ENCODE measurements at places on chromosomes 7 and 10.

GRCh38 chr10:76306856-76307255 is 875.4 kb downstream of the LRMDA start:
- DNase-seq: no peak

- no peak for DNase-seq
Measured at GRCh38 chr7:140008755-140009610, 53.8 kb downstream of the PARP12 start.

DNA sequence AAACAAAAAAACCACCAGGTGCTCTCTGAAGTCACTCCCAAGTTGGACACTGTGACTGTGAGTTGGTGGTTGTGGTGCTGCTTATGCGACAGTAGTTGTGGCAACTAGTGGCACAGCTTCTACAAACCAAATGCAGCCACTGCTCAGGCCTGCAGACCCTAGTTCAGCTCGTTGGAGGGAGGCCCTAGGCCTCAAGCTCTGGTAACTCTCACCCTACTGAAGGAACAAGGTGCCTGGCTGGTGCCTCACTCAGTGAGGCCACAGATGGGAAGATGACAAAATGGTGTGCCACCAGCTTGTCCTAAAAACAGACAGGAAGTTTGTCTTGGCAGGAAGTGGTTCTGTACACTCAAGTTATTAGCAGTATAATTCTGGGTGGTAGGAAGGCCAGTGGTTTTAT is 45.3 kb upstream of the RAPGEF5 start:
- DNase-seq: no peak

DNA sequence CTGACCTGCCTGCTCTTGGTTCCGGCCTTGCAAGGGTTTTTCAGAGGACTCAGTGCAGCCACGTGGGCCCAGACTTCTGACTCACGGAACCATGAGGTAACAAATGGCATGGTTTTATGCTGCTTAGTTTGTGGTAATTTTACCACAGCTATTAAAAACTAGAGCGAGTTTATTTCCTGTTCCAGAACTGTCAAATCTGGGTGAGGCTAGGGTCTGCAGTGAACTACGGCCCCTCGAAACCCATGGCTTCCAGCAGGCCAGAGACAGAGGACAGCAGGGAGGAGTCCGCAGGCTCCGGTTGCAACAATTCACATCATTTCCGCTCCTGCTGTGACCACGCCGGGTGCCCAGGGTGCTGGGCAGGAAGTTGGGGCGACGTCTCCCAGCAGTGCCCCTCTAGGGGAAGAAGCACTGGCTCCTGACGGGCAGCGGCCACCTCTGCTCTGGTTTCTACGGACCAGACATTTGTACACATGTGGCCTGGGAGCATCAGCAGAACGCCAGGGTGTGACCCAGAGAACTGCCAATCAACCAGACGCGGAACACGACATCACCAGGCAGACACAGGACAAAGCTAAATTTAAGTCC is 74.8 kb downstream of the ADARB2 start:
- DNase-seq: no peak

GRCh38 chr7:22921386-22922086 is 92.4 kb downstream of the HYCC1 start:
- no peak for DNase-seq

DNA sequence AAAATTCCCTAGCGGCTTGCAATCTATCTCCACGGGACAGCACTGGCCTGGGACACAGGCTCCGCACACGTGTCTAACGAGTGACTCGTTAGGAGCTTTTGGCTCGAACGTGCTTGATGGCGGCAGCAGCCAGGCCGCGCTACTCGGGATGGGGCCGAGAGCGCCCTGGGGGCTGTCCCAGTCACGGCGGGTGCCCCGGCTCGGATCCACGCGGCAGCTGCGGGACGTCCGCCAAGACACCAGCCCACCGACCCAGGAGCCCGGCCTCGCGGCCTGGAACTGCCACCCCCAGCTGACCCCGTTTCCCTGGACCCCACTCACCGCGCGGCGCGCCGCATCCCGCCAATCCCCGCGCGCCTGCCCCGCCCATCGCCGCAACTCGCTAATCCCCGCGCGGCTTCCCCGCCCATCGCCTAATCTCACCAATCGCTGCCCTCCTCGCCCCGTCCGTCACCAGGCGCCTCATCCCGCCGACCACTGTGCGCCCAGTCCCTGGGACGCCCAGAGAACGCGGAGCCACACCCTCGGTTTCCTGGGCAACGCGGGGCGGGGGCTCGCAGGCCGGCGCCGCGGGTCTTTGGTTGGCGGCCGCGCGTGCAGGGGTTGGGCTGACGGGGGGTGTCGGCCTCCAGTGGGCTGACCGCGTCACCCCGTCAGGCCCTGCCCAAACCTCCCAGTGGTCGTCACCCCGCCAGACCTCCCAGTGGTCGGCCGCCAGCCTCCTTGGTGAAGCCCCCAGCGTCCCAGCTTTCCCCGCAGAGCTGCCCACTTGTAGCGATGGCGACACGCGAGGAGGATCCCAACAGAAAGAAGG is at the start of gene POLD2:
TSS of gene POLD2 (minus strand) at position 359 of the 814 bp plus-strand sequence. CDS start 1,495 bp downstream, outside the sequence.
- DNase-seq: peak; percentile 100

DNA sequence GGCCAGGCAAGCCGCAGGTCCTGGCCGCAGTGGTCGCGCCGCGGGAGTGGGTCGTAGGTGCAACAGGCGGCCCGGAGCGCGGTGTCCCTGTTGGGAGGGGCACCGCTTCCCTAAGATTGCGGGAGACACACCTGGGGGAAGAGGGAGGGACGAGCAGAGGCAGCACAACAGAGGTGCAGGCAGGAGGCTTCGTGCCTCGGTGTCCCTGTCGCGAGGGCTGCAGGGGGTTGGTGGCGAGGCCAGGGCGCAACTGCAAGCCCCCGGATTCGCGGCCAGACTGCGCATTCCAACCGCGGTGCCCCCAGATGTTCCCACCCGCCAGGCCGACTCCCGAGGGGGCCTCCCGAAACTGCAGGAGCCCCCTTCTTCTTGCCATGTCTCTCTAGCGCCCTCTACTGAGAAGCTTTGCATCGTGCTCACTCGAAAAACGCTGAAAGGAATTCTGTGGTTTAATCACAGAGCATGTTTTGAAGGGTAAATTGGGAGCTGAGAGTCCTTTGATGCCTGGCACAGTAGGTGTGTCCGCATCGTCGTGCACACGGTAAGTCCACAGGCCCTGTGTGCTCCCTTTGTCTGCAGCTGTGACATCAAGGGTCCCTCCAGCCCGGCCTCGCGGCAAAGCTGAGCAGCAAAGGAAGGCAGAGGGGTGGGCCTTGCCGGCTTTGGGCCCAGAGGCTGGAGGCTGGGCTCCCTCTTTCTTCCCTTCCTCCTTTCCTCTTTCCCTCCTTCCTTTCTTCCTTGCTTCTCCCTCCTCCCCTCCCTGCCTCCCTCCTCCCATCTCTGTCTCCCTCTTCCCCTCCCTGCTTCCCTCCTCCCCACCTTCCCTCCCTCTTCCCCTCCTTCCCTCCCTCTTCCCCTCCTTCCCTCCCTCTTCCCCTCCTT is 6.2 kb upstream of the MBL2 start:
- DNase-seq: no peak

DNA sequence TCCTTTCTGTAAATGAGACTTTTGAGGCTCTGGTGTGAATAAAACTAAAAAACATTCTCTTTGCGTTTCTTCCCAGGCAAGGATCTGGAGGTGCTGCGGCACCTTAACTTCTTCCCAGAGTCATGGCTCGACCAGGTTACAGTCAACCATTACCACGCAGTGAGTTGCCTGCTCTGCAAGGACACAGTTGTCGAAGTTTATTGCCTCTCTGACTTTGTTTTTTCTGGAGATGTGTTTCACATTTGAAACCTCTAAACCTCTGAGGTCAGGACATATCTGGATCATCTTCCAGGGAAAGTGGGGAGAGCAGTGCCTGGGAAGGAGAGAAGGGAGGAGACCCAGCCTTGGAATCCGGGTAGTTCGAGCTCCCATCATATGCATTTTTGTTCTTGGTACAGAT is 43.4 kb upstream of the PLEKHA1 start:
- no peak for DNase-seq

DNA sequence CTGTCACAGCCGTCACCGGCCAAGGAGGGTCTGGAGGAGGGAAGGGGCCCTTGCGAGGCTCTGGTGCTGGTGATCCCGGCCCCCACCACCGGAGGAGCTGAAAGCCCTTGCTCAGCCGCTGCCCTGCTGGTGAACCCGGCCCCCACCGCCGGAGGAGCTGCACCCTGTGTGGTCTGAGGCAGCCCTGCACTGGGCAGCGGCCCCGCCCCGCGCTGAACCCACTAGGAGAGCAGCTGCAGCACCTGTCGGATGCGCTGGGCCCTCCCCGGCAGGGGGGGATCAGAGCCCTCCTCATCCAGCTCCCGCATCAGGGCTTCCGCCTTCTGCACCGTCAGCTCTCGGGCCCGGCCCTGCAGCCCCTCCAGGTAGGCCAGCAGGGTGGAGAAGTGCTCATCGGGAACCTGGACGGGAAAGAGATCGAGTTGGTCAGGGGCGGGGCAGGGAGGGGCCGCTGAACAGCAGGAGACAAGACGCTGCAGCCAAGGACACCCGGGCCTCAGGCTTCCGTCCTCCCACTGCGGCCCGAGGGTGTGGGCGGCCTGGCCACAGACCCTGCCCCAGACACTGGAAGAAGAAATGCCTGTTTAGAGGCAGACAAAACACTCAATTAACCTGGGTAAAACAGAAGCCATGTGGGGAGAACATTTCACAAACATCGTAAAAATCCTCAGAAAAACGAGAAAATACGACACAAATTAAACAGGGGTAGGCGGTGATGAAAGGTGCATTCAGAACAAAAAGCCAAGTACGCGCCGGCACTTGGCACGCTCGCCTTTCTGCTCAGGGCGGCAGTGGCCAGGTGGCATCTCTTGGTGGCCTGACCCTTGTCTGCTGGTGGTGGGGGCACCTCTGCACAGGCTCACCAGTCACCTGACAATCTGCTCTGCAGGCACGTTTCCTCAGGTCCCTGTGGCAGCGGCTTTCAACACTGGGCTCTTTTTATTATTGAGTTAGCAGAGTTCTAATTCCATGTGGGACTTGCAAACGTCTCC is 14.7 kb downstream of the CYP2W1 start:
- DNase-seq: no peak

GRCh38 chr10:29535012-29535777 is 99.6 kb downstream of the SVIL start:
- peak; percentile 93 for DNase-seq

DNA sequence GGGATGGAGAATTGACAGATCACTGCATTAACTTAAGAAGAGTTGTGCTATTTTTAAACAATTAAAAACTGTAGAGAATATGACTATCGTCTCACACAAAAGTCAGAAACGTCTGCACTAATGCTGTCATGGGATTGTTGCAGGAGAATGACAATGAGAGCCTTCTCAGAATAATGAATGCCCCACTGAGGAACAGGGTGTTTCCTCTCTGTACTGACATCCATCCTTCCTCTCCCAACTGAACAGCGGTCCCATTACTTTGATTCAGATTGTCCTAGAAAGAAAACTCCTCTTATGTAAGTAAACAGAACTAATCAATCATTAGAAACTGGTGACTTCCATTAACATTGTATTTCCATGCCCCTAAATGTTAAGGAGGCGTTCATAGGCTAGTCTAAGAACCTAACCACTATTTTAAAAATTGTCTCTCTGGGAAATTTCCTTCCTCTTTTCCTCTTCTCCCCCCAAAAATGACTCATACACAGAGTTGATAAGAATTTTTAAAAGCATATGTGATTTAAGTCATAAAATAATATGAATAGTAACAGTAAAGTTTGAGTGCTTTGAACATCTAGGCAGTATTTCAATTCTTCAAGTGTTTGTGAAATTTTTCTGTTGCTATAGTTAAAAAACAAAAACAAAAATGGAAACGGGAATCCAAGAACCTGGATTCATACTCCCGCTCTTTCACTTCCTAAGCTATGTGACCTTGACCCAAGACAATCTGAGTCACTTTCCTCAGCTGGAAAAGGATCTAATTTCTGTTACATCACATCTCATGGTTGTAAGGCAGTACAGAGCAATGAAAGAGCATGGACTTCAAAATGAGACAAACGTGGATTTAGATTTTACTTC is 12.7 kb upstream of the MACC1 start:
- DNase-seq: no peak

DNA sequence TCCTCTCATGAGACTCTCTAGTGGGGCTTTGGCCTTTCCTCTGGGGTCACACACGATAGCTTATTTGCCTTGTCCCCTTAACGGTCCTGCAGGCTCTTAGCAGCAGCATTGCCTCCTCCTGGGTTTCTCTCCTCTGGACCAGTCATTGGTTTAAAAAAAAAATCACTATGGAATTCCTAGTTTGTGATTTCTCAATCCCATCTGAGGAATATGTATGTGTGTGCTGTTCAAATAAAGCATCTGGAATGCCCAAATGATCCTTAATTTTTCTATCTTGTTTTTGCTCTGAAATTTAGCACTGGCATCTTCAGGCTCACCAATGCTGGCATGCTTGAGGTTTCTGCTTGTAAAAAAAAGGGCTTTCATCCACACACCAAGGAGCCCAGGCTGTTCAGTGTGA is 30.5 kb downstream of the ACTA2 start:
- DNase-seq: no peak

- DNase-seq: no peak
Measured at GRCh38 chr10:22391600-22391999, 46.3 kb downstream of the SPAG6 start.

- DNase-seq: no peak
Measured at GRCh38 chr7:37277513-37277912, 171.2 kb downstream of the ELMO1 start.

- DNase-seq: peak; percentile 15
Measured at GRCh38 chr7:20959281-20959680, 172.6 kb upstream of the SP8 start.

- no peak for DNase-seq
Measured at GRCh38 chr10:19730167-19730906, 85.9 kb upstream of the PLXDC2 start.

- DNase-seq: no peak
Measured at GRCh38 chr10:102673819-102674511, 29.7 kb downstream of the TRIM8 start.

DNA sequence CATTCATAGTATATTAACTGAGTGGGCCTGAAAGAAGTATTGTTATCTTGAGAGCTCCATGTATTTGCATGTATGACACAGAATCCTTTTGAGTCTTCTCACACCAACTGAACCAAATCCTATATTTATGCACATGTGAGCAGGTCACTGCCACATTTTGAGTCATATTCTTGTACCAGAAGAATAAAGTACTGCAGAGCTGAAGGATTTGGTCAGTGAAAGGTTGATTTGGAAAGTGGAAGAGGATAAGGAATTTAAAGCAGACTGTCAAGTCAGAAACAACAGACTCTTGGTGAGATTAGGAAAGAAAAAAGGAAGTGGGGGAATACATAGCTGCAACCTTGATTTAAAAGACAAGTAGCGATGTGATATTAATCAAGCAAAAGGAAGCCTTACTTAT is 121.8 kb downstream of the ARID5B start:
- no peak for DNase-seq

DNA sequence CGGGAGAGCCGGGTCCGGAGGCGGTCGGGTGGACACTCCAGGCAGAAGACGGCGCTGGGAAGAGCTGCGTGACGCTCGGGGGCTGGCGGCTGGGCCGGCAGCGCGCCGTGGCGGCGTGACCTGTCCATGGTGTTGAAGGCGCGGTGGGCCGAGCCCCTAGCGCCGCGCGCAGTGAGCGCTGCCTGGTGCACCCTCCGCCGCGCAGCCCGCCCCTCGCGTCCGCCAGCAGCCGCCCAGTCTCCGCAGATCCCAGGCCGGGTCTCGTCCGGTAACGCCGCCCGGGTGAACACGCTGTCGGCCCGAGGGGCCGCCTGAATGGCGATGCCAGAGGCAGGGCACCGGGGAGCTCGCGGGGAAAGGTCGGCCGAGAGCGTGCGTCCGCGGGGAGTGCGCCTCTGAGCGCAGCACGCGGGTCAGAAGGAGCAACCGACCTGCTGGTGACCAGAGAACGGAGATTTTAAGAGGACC is 657 bp upstream of the TMEM178B start:
- DNase-seq: peak; percentile 50
